ENCODE measurements at places on chromosomes 2 and 18. TPM values are rescaled to one million over a fixed set of nuclear protein-coding genes. Genes with fewer than 3 reads are reported as not detected.

Gene TNS1
- total RNA-seq = 173 TPM

Gene CFAP65
- not detected for total RNA-seq

Gene ZNF512
- 38.0 TPM for total RNA-seq

Gene SLC39A10
- 43.9 TPM for total RNA-seq

Gene HOXD4
- 0.30 TPM for total RNA-seq

Gene ESPNL
- total RNA-seq = 1.5 TPM

Gene KDM3A
- 46.1 TPM for total RNA-seq

Gene DUSP2
- 4.2 TPM for total RNA-seq

Gene PDCD1
- not detected for total RNA-seq

Gene PTPRN
- total RNA-seq = 67.6 TPM

Gene CROCC2
- total RNA-seq = not detected

Gene IGFBP5
- 1,007 TPM for total RNA-seq

Measured in smooth muscle cell of the umbilical artery (primary cell).